ENCODE measurements at places on chromosomes 7 and 10.

DNA sequence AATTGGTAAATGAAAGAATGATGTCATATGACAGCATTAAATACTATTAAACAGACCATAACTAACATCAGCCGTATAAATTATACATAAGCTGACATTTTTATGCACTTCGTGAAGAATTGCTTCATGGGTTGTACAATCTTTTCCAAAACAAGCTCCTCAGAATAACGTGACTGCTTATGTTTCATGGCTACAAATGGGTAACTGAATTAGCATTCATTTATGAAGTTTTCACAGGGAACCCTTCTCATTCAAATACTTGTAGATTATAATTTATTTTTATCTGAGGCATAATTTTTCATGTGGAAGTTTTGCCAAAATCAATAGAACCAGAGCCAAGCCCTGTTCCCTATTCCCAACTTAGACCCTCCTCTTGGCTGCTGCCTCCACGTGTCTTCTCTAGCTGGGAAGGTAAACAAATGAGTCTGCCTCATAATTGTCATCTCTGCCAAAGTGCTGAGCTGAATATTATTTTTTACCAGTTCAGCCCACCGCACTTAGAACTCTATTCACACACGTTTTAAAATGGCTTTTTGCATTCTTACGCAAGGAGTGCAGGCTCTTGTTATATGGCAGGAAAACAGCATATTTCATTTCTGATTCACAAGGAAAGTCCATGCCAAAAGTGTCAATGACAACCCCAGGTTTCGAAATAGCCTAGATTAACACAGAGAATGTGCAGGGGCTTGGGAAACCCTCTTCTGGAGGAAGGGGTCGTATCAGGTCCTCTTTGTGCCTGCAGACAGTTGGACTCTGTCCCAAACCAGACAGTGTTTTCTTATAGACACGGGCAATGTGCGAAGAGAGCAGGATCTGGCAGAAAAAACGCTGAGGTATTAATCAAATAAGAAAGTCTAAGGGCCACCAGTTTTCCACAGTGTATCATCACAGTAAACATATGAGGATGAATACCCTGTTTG lies 370.7 kb upstream of the MGMT start:
- DNase-seq: no peak

- no peak for DNase-seq
Measured at GRCh38 chr10:91768123-91768522, 30.1 kb upstream of the TNKS2 start.

GRCh38 chr10:115082506-115082905 lies 10.7 kb upstream of the ATRNL1 start:
- no peak for DNase-seq

DNA sequence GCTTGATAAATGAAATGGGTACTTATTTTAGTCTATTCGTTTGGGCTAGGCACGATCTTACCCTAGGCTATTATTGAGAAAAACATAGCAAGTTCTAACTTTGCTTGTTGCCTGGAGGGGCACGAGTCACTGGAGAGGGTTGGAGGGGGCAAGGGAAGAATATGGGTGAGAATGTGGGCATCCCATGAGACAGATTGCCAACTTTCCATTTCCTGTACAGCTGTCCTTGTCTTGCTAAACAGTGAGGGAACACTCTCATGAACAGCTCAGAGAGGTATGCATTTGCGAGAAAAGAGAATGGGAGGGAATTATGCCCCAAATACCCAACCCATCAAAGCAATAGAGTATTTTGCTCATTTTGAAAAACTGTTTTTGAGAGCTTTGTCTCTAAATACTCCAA lies 9.2 kb downstream of the CDHR3 start:
- DNase-seq: no peak

- no peak for DNase-seq
Measured at GRCh38 chr10:71585564-71586290, 133.9 kb downstream of the C10orf105 start.

DNA sequence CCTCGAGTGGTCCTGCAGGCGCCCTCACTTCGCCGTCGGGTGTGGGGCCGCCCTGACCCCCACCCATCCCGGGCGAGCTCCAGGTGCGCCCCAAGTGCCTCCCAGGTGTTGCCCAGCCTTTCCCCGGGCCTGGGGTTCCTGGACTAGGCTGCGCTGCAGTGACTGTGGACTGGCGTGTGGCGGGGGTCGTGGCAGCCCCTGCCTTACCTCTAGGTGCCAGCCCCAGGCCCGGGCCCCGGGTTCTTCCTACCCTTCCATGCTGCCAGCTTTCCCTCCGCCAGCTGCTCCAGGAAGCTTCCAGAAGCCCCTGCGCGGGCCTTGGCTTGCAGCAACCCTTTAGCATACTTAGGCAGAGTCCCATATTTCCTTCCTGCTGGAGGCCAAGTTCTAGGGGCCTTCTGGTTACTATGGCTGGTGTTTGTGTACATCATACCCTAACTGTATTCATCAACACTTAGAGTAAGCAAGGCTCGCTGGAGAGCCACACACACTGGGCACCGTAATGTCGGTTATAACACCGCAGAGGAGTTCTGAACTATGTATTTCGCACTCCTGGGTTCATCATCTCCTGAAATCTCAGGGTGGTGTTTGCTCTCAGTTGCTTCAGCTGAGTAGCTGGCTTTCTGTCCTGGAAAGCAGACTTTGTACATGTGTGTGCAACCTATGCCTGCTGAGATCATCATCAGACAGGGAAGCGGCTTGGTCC lies 471 bp downstream of the MGMT start:
- no peak for DNase-seq
